H9 (cell line): ENCODE measurements at places on chromosomes 5 and 9. TPM values are rescaled to one million over a fixed set of nuclear protein-coding genes. Genes with fewer than 3 reads are reported as not detected.
A peak's percentile ranks its signal among the peaks of the same experiment; 100 is the strongest.

- peak; percentile 52 for DNase-seq
- no peaks in the 10 kb centered on the region for H3K27me3 ChIP-seq
- H3K4me3 ChIP-seq, result peak overlapping the region; percentile 92
- no peaks in the 10 kb centered on the region; the same call in 1 of the 2 replicates for H3K4me1 ChIP-seq
- no peak overlapping the region for H3K27ac ChIP-seq
Measured at GRCh38 chr9:89606624-89607311, 2.0 kb downstream of the GADD45G start.

- DNase-seq, result no peak
- no peak overlapping the region for H3K27ac ChIP-seq
- no peaks in the 10 kb centered on the region for H3K4me1 ChIP-seq
- no peak overlapping the region for H3K4me3 ChIP-seq
- H3K27me3 ChIP-seq, result no peaks in the 10 kb centered on the region
- no peaks in the 10 kb centered on the region for H3K36me3 ChIP-seq
Measured at GRCh38 chr5:73160239-73160671, 12.7 kb upstream of the TMEM174 start.

The ANKHD1 gene
- total RNA-seq, result 102 and 105 TPM in 2 replicates

GRCh38 chr9:37936965-37937364 lies 33.0 kb upstream of the SLC25A51 start:
- no peak overlapping the region for H3K27ac ChIP-seq
- no peak overlapping the region for H3K4me3 ChIP-seq
- no peak for DNase-seq
- H3K27me3 ChIP-seq, result no peaks in the 10 kb centered on the region

GRCh38 chr5:153749960-153750359 lies 259.5 kb downstream of the GRIA1 start:
- no peak overlapping the region for H3K27ac ChIP-seq
- DNase-seq, result no peak
- no peaks in the 10 kb centered on the region for H3K27me3 ChIP-seq
- no peaks in the 10 kb centered on the region for H3K36me3 ChIP-seq
- no peak overlapping the region for H3K4me3 ChIP-seq

The ATOSB gene
- 5.6 and 6.1 TPM in 2 replicates for total RNA-seq

DNA sequence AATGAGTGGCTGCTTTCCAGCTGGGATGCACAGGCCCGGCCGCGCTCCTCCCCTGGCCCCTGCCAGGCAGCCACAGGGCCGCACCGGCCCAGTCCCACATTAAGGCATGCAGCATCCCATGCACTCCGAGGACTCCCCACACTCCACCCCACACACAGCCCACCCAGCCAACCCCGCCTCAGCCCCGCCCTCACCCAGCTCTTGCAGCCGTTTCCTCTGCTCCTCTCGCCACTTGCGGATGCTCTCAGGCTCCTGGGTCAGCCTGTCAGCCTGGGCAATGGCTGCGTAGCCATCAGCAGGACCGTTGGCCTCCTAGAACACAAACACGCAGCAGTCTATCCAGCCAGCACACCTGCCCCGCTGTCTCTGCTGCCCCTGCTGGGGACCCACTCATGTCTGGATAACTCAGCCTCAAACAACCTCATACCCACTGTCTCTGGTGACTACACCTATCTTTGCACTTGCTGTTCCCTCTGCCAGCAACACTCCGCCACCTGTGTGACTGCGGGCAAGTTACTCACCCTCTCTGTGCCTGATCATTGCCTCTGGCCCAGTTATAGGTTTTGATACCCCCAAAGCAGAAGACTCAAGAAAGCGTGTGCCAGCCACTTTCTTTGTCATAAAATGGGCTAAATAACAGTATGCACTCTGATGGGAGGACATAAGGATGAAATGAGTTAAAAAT lies 9.3 kb downstream of the HIGD2A start:
- H3K4me3 ChIP-seq, result no peak overlapping the region
- no peaks in the 10 kb centered on the region for H3K4me1 ChIP-seq

GRCh38 chr5:171307789-171308452 lies 1.1 kb upstream of the TLX3 start:
- H3K27me3 ChIP-seq, result peaks cover 93% of the 10 kb centered on the region
- 0 out of 3 replicates have a peak, but pooled peaks cover 1% of the 10 kb centered on the region for H3K36me3 ChIP-seq
- DNase-seq, result no peak
- no peak overlapping the region for H3K27ac ChIP-seq
- no peaks in the 10 kb centered on the region for H3K4me1 ChIP-seq
- H3K4me3 ChIP-seq, result 0 out of 2 replicates have a peak overlapping the region, but pooled peaks have one; percentile 12

- no peaks in the 10 kb centered on the region for H3K27me3 ChIP-seq
- no peaks in the 10 kb centered on the region for H3K36me3 ChIP-seq
- H3K4me3 ChIP-seq, result no peak overlapping the region
Measured at GRCh38 chr5:97534166-97534565, 351.1 kb upstream of the RIOK2 start.

The CKMT2 gene
- 1.5 and 1.8 TPM in 2 replicates for total RNA-seq

DNA sequence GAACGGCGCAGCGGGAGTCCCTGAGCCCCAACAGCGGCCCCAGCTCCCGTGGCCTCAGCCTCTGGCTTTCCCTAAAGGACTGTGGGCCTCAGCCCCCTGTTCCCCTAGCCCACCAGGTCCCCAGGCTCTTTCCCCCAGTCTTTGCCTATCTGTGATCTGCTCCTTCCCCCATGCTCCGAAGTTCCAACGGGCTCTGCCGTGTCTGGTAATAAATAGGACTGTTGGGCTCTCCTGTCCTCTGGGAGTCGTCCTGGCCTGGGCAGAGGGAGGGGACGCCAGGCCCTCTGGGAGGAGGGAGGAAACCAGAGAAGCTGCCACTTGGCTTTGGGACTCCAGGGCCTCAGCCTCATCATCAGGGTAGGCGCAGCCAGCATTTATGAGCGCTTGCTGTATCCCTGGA lies 28.1 kb downstream of the ADGRD2 start:
- no peaks in the 10 kb centered on the region; the same call in 2 of the 3 replicates for H3K36me3 ChIP-seq
- H3K4me1 ChIP-seq, result no peaks in the 10 kb centered on the region
- H3K27ac ChIP-seq, result no peak overlapping the region

DNA sequence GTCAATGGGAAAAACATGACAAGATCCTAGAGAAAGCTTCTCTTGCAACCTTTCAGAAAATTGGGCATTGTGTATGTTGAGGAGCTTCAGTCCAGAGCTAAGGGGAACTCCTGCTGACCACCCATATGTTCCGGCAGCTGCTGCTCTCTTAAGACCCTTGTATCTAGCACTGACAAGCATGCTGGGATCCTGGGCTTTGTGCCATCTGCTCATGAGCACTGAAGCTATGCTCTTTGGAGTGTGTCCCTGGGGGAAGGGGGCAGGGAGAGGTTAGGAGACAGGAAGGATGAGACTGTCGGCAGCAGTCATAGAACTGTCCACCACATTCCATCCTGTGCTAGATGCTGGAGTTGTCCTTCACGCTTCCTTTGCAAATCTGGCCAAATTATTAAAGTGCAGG lies 109.3 kb downstream of the JAKMIP2 start:
- DNase-seq, result no peak
- H3K36me3 ChIP-seq, result peaks cover 23% of the 10 kb centered on the region
- no peaks in the 10 kb centered on the region for H3K27me3 ChIP-seq
- no peaks in the 10 kb centered on the region for H3K4me1 ChIP-seq

DNA sequence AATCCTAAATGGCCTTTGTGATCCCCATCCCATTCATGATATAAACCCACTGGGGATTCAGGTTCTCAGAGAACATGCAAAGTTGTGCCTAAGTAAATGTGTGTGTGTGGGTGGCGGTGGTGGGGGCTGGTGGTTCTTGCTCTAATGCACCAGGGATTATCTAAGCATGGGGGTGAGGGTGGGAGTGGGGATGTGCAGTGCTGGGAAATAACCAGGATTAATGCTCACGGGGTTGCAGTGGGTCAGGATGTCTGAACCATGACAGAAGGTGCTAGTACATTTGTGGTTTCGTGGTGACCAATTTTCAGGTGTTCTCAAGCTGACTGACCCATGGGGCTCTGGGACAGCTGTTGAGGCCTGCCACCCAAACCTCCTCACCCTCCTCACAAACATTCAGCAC lies 101.0 kb downstream of the ZNF608 start:
- no peaks in the 10 kb centered on the region for H3K27me3 ChIP-seq
- peaks cover 12% of the 10 kb centered on the region; the same call in 1 of the 2 replicates for H3K4me1 ChIP-seq
- no peak overlapping the region for H3K4me3 ChIP-seq
- no peak for DNase-seq
- H3K36me3 ChIP-seq, result peaks cover 52% of the 10 kb centered on the region
- H3K27ac ChIP-seq, result no peak overlapping the region

GRCh38 chr9:109100543-109101201 lies 19.1 kb downstream of the TMEM245 start:
- no peak overlapping the region for H3K4me3 ChIP-seq
- H3K27me3 ChIP-seq, result no peaks in the 10 kb centered on the region
- DNase-seq, result no peak
- no peak overlapping the region for H3K27ac ChIP-seq
- peaks cover 30% of the 10 kb centered on the region for H3K36me3 ChIP-seq

- no peaks in the 10 kb centered on the region; the same call in 2 of the 3 replicates for H3K36me3 ChIP-seq
- H3K27me3 ChIP-seq, result no peaks in the 10 kb centered on the region
- H3K4me1 ChIP-seq, result no peaks in the 10 kb centered on the region
- no peak for DNase-seq
Measured at GRCh38 chr5:75389430-75389829, 52.4 kb downstream of the HMGCR start.

DNA sequence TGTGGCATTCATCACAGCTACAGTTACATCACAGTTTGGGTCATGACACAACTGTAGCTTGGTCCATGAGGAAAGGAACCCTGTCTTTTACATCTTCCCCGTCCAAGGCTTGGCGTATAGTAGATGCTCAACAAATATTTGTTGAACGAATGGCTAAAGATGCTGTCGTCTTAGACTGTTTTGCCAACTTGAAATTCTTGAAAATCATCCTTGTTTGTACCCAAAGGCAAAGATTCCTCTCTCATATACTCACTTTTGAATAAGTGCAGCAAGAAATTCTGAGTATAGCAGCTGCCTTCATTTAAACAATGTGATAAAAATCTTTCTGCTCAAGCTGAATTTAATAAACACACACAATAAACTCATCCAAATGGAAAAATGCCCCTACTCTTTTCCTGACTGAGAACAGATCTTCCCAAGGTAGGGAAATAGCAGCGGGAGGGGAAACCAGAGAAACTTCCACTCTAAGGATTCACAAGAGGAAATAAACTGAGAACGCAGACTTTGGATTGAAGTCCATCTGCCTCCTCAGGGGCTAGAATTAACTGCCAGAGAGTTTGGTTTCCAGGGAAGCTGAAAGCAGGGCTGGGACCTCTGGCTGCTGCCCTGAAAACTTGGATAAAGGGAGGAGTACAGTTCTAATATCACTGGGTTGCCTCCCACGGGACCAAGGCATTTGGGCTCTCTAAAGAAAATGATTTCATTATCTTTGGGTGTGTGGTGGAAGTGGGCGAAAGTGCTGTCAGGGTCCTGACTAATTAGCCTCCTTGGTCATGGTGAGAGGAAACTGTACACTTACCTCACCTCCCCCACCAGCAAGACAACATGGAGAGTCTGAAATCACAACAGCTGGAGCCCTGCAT lies 99.1 kb downstream of the DPYSL3 start:
- H3K4me3 ChIP-seq, result no peak overlapping the region
- DNase-seq, result no peak
- no peak overlapping the region for H3K27ac ChIP-seq
- no peaks in the 10 kb centered on the region for H3K4me1 ChIP-seq
- H3K27me3 ChIP-seq, result no peaks in the 10 kb centered on the region
- peaks cover 82% of the 10 kb centered on the region for H3K36me3 ChIP-seq

GRCh38 chr5:129748913-129749880 lies 1.3 kb downstream of the MINAR2 start:
- no peak for DNase-seq
- no peaks in the 10 kb centered on the region for H3K4me1 ChIP-seq
- H3K36me3 ChIP-seq, result no peaks in the 10 kb centered on the region

- no peaks in the 10 kb centered on the region for H3K36me3 ChIP-seq
- H3K4me1 ChIP-seq, result no peaks in the 10 kb centered on the region
- H3K27me3 ChIP-seq, result no peaks in the 10 kb centered on the region
- no peak overlapping the region for H3K27ac ChIP-seq
Measured at GRCh38 chr5:158456756-158457155, 597.8 kb upstream of the CLINT1 start.

DNA sequence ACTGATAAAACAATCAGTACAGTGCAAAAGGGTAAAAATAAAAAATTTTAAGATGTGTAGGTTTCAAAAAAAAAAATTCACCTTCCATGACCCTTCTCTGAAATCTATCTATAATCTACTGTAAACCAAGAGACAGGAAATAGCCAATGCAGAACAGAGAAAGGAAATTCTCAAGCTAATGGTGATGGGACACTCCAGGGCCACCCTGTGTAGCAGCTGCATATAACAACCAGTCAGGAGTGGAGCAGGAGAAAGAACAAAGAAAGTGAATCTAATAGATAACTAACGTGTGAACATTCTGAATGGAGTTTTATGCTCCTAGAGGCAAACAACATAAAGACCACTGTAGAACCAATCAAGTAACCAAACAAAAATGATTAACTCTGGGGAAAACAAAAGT lies 16.6 kb downstream of the SPTLC1 start:
- H3K36me3 ChIP-seq, result peaks cover 22% of the 10 kb centered on the region
- no peak for DNase-seq
- H3K4me3 ChIP-seq, result no peak overlapping the region

The OBP2B gene
- total RNA-seq, result not detected in 2 replicates

- no peak overlapping the region for H3K4me3 ChIP-seq
- DNase-seq, result no peak
- H3K4me1 ChIP-seq, result no peaks in the 10 kb centered on the region
- no peaks in the 10 kb centered on the region for H3K27me3 ChIP-seq
- H3K27ac ChIP-seq, result no peak overlapping the region
Measured at GRCh38 chr5:109053995-109054417, 306.3 kb downstream of the FER start.

The GLDC gene
- total RNA-seq, result 74.4 and 74.6 TPM in 2 replicates

- no peak overlapping the region for H3K4me3 ChIP-seq
- no peaks in the 10 kb centered on the region for H3K4me1 ChIP-seq
- H3K27me3 ChIP-seq, result no peaks in the 10 kb centered on the region
- DNase-seq, result peak; percentile 32
Measured at GRCh38 chr5:26847041-26847736, 191.2 kb downstream of the CDH9 start.

DNA sequence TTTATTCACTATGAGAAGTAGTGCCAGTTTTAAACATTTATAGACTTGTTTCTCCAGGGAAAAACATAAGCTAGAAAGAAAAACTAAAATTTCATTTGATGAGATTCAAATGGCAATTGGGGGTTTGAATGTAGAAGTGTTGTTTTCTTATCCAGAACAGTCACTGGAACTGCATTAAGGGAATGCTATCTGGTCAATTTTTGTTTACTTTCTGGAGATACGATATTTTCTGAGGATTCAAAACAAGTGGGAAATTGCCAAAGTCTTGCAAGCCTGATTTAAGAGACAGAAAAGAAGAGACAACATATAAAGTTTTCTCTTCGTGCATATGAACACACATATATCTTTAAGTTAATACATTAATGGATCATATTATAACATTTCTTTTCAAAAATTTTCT lies 118.4 kb downstream of the NXNL2 start:
- H3K36me3 ChIP-seq, result no peaks in the 10 kb centered on the region
- H3K4me1 ChIP-seq, result no peaks in the 10 kb centered on the region
- DNase-seq, result no peak

The FOXI1 gene
- total RNA-seq, result not detected in 2 replicates
